ENCODE measurements at places on chromosomes 3 and 15.
A peak's percentile ranks its signal among the peaks of the same experiment; 100 is the strongest.

GRCh38 chr3:97579365-97579764 lies 185.2 kb upstream of the ARL6 start:
- DNase-seq: no peak

- DNase-seq: no peak
Observed at GRCh38 chr3:122603056-122603455, 25.6 kb downstream of the PARP15 start.

DNA sequence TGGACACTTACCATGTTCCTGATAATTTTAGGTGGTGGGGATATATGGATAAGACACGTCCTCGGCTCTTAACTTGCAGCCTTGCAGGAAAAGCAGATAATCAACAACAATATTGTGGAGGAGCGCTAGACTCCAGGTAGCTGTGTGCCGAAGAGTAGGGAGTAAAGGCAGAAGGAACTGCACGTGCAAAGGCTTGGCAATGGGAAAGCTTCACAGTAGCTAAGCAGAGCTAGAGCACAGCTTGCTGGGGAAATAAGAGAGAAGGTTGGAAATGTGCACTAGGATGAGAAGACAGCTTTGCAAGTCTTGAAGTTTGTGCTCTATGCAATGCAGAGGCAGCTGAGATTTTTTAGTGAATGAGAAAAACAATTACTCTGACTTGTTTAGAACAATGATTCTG lies 12.4 kb downstream of the PSMA4 start:
- DNase-seq: no peak

- DNase-seq: no peak
Observed at GRCh38 chr3:151477591-151478334, 16.9 kb upstream of the IGSF10 start.

DNA sequence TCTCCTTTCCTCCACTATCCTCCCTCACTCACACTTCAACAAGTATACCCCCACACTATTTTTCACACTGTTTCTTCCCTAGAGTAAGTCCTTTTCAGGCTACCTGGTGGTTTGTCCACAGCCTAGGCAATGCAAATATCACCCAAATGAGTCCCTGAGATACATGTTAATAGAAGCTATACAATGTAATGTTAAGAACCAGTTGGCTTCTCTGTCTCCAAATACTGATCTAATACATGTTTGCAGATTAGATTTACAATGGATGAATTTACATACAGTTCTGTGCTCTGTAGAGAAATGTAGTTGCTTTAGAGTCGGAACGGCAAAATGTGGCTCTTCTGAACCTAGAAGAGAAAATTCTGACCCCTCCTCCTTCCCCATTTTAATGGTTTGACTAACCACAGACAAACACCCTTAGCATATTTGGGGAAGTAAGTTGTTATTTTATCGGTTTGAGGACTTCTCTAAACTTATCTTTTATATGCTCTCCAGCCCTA lies 63.6 kb upstream of the MBNL1 start:
- peak; percentile 99 for DNase-seq

- DNase-seq: no peak
Observed at GRCh38 chr3:117836296-117836695, 1126.7 kb downstream of the TUSC7 start.

GRCh38 chr3:44012160-44012899 lies 229.4 kb upstream of the TOPAZ1 start:
- no peak for DNase-seq

- DNase-seq: peak; percentile 12
Observed at GRCh38 chr15:33959844-33960548, 8.3 kb upstream of the CHRM5 start.

- no peak for DNase-seq
Observed at GRCh38 chr3:126858401-126858800, 124.5 kb upstream of the PLXNA1 start.

GRCh38 chr3:172692751-172693338 lies 18.0 kb downstream of the NCEH1 start:
- DNase-seq: peak; percentile 31

- no peak for DNase-seq
Observed at GRCh38 chr3:149181182-149181581, 40.4 kb downstream of the CP start.

GRCh38 chr15:60757831-60758570 lies 279.1 kb upstream of the ICE2 start:
- no peak for DNase-seq

DNA sequence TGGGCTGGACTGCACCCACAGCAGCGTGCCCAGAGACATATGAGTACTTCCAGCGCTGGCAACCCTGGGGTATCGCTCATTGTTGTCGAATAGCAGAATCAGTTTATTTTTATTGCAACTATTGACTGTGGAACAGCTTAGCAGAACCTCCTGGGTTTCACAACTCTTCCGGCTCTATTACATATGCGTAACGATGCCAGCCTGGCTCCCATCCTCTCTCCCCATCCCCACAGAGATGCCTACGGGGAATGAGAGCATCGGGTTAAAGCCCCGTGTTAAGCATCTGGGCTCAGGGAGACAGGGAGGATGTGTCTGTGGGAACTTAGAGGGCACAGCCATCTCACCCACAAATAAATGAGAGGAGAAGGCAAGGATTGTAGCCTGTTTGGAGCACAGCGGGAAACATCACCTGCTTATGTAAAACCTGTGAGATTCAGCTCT lies 76.6 kb upstream of the DLG1 start:
- no peak for DNase-seq

DNA sequence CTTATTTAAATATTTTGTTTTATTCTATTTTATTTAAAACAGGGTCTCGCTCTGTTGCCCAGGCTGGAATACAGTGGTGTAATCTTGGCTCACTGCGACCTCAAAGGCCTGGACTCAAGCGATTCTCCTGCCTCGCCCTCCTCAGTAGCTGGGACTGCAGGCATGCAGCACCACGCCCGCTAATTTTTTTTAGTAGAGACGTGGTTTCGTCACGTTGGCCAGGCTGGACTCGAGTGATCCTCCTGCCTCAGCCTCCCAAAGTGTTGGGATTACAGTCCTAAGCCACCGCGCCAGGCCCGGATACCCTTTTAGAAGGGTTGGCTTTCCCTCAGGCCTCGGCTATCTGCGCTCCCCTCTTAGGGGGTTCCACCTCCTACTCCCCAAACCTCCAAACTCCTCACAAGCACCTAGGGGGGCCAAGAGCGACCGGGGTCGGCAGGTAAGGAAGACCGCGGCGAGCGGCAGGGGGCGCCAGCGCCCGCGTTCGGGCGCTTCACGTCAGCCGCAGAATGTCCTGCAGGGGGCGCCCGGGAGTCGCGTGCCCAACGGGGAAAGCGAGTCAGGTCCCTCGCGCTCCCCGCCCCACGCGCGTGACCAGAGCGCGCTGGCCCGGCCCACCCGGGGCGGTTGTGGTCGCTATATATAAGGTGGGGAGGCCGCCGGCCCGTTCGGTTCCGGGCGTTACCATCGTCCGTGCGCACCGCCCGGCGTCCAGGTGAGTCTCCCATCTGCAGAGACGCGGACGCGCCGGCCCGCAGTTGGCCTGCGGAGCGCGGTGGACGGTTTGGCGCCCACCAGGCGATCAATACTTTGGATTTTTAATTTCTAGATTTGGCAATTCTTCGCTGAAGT lies 51.8 kb upstream of the GATM start:
- peak; percentile 19 for DNase-seq

DNA sequence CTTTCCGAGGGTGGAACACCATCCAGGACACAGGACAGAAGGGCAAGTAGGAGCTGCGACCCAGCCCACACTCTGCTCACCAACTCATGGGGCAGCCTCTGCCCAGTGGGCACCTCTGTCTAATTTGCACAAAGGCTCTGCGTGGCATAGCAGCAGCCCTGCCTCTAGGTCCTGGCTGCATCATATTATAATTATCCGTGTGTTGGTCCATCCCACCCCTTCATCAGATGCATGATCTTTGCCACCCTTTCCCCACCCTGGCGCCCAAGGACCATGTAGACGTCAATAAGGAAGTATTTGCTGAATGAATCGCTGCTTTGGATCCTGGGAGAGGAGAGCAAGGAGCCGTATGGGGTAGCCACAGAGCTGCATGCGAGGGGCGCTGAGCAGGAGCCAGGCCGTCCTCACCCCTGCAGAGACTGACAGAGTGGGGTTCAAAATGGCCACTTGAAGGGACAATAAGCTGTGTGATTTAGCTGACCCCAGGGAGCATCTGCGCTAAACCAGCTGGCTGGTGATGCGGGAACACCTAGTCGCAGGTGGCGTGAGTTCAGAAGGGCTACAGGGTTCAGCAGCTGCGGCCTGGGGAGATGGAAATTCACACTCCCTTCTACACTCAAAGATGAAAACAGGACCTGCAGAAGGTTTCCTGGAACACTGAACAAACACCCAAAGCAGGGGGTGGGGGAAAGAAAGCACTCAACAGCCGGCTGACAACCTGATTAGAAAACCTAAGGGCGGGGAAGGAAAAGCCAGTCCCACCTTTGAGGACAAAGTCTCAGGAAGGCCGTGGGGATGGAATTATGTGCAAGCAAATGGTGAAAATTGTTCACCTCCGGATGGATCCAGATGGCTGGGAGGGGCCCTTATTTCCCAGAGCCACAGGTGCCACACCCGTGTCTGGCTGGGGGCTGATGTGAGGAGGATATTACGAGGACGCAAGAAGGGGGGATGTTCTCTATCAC lies 6.4 kb downstream of the MGLL start:
- no peak for DNase-seq

DNA sequence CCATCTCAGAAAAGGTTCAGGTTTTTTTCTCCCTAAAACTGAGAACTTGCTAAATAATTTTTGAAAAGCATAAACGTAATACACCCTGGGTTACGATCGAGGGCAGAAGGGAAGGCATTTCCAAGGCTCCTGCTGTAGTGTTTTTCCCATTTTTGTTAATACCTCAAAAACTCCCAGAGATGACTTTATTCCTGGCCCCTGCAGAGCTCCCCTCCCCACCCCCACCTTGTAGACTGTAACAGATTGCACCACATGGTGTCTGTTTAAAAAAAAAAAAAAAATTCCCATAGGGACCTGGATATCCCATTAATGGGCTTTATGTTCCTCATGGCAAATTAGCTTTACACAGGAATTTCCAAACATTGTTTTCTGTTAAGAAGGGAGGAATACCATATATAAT lies 38.2 kb downstream of the FEZF2 start:
- no peak for DNase-seq

GRCh38 chr3:114827495-114827894 lies 319.6 kb downstream of the ZBTB20 start:
- DNase-seq: peak; percentile 80

DNA sequence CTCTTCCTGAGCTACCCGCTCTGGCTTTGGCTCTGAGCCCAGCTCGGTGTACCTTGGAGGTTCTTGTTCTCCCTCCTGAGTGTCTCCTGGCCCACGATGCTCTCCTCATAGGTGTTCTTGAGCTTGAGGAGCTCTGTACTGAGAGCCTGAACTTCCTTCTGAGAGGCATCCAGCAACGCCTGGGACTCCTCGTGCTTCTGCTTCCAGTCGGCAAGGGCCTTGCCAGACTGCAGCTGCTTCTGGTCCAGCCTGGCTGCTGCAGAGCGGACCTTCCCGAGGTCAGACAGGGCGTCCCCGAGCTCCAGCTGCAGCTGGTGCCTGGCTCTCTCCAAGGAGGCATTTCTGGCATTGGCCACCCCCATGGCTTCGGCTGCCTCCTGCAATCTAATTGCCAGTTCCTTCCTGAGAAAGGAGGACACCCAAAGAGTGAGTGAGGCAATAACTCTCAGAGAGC lies 99.8 kb downstream of the MYH15 start:
- no peak for DNase-seq

GRCh38 chr3:41502481-41502880 lies 303.2 kb downstream of the CTNNB1 start:
- DNase-seq: no peak

- no peak for DNase-seq
Observed at GRCh38 chr3:163877805-163878204, 1200.5 kb downstream of the SI start.

GRCh38 chr15:90344662-90345061 lies 7.4 kb upstream of the ZNF774 start:
- peak; percentile 78 for DNase-seq

DNA sequence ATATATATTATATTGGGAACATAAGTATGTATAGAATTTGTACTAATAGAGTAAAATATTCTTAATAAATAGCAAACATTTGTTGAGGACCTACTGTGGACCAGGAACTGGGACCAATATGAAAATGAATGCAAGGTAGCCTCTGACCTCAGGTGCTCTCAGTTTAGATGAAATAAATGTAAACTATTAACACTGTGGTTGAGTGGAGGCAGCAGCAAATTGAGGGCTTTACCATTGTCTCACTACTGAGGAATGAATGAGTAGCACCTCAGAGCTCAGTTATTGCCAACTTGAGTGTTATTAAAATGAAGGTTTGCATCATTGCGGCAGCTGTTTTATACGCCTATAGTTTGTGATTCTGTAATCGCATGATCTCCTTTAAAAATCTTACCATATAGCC lies 90.9 kb upstream of the CGNL1 start:
- no peak for DNase-seq

- peak; percentile 22 for DNase-seq
Observed at GRCh38 chr15:90529371-90530249, at the start of gene CRTC3. TSS of gene CRTC3 (plus strand) at chr15:90529923. CDS start at chr15:90530072, 149 bp downstream.

DNA sequence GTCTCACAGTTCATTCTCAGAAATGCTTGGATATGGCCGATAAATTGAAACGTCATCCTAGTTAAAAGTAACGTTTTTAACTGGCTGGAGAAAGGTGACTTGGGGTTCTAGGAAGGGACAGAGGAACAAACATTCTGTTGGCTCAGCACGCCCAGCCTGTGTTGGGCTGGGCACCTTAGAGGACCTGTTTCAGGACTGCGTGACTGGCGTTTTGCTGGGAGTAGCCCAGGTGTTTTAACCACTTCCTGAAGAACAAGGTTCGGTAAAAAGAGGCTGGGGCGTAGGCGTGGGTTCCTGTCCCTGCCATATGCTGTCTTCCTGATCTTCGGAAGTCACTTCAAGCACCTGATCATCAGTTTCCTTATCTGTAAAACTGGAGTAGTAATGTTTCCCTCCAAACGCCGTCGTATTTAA lies 1.1 kb upstream of the TLNRD1 start:
- DNase-seq: peak; percentile 38

GRCh38 chr3:51982352-51982837 lies 940 bp upstream of the ACY1 start:
- DNase-seq: peak; percentile 78

Measured in AML-193 (cell line).